CD4-positive, alpha-beta T cell treated with Interleukin-2 at 100 ng/mL for 4 hours (primary cell): ENCODE measurements at places on chromosomes 2 and 18.

- no peak for DNase-seq
Measured at GRCh38 chr2:195316486-195316885, 340.5 kb upstream of the SLC39A10 start.

- no peak for DNase-seq
Measured at GRCh38 chr2:232261776-232262175, 116.8 kb upstream of the ALPP start.

GRCh38 chr2:238094438-238095022 lies 5.6 kb upstream of the ESPNL start:
- no peak for DNase-seq

DNA sequence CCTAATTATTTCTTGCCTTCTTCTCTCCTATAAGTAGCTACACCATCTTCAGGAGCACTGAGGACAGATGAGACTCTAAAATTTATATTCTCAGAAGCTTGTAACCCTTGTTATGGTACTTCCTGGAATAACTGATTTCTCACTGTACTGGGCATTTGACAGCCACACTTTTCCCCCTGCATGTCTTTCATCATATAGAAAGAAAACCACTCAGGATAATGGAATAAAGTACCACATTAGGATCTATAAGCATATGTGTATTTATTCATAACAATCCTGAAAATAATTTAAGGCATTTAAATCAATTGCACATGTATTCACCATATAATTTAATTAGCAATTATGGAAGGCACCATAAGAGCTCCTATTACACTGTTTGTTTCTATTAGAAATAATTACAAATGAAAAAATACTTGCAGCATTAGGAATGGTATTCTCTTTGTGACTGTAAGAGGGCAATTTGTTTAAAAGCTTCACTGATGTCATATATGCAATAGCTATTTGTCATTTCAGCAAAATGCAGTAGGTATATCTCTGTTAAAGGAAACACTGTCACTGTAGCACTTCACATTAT lies 216.9 kb upstream of the FSHR start:
- no peak for DNase-seq

DNA sequence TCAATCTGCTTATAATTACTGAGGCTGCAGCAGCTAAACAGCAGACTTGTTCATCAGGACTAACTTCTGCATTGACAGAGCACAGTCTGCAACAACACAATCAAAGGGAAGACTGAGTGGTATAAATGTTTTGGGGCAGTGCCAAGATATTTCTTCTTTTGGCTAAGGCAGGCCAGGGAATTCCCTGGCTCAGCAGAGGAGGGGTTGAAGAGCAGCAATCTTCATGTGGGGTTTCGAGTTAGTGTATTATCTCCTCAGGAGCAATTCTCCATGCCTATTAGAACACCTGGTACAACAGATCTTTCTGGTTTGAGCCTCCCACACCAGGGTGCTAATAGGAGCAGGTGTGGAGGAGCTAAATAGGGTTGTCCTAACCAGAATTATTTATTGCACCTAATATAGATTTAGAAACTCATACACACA lies 103.0 kb upstream of the STK17B start:
- DNase-seq: peak; percentile 49

DNA sequence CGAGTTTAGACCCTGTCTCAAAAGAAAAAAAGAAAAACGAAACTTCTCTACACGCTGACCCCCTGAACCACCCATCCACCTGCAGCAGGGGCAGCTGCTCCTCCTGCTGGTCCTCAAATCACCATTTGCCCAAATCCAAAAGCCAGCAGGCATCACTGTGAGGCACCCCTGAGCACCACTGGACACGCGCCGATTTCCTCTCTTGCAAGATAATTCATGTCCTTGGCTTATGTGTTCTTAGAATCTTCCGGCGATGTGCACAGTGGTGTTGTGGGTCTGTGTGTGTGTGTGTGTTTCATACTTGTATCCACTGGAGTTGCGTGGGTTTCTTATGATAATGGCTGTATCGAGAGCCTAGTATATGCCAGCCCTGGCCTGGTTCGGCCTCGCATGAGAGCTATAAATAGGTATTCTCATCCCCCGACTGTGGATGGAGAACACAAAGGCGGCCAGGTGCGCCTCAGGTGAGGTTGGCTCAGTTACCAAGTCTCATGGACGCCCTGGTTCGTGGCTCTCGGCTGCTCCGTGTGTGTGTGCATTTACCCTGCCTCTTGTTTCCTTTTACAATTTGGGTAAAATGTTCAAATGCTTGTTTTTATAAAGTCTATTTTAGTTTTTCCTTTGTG lies 235.5 kb downstream of the HDAC4 start:
- DNase-seq: no peak

- DNase-seq: no peak
Measured at GRCh38 chr2:31260870-31261269, 26.9 kb downstream of the EHD3 start.

DNA sequence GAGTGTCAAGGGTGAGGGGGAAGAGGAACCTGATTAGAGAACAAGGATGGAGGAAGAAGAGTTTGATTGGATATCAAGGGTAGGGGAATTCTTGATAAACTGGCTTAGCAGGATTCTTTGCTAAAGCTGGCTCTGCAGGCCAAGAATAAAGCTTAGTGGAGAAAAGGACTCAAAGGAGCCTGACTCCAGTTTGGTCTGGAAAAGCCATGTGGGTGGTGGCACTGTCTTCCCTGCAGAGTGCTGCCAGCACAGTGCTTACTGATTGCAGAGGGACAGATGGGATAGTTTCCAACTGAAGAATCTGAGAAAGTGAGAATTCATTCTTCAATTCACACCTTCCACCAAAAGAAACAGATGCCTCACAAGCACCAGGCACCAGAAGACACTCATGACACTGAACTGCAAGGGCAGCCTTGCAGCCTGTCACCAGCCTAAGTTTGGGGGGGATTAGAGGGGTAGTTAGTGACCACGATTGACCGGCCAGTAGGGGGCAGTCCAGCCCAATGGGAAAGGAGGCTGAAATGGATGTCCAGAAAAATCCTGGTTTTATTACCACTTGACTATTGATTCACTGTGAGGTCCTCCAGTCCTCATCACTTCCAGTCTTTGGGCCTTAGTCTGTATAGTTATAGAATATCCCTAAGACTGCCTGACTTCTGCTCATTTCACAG lies 334.5 kb downstream of the SMAD2 start:
- no peak for DNase-seq

GRCh38 chr2:63662028-63662804 lies 73.5 kb downstream of the MDH1 start:
- no peak for DNase-seq

GRCh38 chr2:34368304-34368703 lies 769.2 kb upstream of the FAM98A start:
- DNase-seq: no peak
